ENCODE measurements at places on chromosomes 6 and 20.

DNA sequence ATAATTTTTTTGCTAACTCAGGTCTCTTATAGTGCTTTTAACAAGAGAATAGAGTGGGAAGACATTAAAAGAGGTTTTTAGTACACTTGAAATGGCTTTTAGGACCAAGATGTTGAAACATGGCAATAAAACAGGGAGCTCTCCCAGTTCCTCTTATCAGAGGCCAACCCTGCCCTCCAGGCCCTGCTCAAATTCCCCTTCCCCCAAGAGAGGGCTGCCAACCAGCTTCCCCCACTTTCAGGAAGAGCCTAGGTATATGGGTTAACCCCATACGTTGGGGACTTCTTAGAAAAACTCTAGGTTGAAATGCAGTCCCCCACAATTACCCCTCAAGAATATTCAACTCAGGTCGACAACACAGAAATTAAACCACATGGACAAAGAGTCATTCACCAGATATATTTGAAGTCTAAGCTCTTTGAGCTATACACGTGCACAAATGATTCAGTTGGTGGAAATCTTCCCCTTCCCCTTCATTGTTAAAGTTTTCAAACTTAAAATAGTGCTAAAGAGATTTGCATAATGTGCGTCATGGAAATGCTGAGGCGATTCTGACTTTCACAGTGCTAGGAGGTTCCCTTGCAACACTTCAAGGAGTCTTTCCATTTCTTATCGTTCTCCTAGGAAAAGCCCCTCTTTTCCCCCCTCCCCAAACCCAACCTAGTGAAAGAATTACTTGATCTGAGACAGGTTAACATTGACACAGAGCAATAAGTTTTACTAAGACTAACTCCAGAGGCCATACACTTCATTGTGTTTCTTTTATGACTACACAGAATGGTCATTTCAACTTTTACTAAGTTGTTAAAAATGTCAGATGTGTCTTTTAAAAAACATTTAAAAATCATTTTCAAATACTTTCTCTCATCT is 49.8 kb upstream of the ENPP5 start:
- DNase-seq = no peak

- no peak for DNase-seq
Measured at GRCh38 chr6:3532296-3532916, 75.6 kb upstream of the SLC22A23 start.

DNA sequence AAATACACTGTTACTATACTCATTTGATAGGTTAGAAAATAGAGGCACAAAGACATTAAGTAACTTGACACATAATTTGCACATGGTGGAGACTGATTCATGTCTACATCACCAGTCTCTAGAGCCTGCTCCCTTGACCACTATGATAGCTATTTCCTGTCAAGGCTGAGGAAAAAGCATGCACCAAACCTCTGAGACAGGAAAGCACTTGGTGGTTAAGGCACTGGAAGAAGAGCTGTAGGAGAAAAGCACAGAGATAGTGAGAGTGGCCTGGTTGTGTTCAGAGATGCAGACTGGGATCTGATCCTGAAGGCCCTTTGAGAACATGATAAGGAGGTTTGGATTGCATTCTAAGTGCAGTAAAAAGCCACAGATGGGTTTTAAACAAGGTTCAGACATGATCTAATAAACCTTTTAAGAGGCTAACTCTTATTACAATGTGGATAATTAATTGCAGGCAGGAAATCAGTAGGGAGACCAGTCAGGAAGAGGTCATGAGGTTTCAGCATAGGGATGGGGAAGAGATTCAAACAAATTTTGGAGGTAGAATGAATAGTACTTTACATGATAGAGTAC is 168.9 kb downstream of the PHF3 start:
- no peak for DNase-seq

GRCh38 chr20:38023181-38024001 is 9.9 kb downstream of the TTI1 start:
- no peak for DNase-seq

GRCh38 chr20:1185790-1186334 is 1.1 kb upstream of the TMEM74B start:
- DNase-seq = no peak

GRCh38 chr6:108675226-108676200 is 114.8 kb downstream of the FOXO3 start:
- no peak for DNase-seq

GRCh38 chr6:157682856-157683481 is 140.1 kb upstream of the SNX9 start:
- DNase-seq = no peak

Data from anterior cingulate cortex (tissue), 58 donors.